Stimulated activated CD8-positive, alpha-beta memory T cell treated with anti-CD3 and anti-CD28 coated beads, Interleukin-4, amount 100 ng/mL, for 1 hour (primary cell): ENCODE measurements at places on chromosomes 13 and 19.

DNA sequence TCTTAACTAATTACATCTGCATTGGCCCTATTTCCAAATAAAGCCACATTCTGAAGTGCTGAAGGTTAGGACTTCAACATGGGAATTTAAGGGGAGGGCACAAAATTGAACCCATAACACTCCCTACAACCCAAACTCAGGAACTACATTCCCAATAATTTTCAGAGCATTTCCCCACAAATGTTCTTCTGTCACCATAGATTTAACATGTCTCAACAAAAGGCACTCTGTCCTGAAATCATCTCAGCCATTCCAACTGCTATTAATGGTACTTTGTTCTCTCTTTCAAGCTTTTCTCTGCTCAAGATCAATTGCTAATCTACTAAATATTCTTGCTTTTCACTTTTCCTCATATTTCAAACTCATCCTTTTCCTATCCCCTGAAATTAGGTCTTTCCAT, 74.0 kb upstream of the SOX1 start:
- no peak for DNase-seq

DNA sequence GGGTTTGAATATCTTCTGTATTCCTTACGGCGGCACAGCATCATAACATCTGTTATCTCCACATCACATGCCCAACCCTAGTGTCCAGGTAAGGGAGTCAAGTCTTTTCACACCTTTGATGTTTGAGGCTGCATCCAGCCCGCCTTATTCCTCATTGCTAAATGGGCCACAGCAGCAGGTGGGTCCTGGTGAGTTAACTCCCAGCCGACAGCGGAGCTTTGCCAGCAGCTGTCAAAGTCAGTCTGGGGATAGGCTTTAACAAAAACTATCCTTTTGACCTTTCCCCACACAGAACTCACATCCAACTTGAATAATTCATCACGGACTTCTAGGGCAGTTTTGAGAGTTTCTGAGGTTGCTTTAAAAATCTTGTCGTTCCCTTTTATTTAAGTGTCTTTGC, 235.1 kb downstream of the DLEU7 start:
- DNase-seq = no peak

- DNase-seq = no peak
These were observed 5.6 kb downstream of the PCID2 start for GRCh38 chr13:113202912-113203311.

DNA sequence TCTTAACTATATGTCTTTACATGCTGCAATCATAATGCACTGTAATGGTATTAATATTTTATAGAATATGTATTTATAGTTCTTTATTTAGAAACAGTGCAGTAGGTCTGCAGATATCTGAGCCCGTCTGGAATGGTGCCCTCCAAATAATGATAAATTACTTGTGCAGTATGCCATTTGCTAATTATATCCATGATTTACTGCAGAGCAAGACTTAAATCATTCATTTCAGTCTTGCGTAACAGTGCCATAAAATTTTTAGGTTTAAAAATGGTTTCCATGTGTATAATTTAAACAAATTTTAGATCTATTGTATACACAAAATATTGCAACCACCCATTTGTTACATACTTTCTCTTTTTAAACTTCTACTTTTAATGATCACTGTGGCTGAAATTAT, 175.1 kb downstream of the ZNF536 start:
- no peak for DNase-seq

DNA sequence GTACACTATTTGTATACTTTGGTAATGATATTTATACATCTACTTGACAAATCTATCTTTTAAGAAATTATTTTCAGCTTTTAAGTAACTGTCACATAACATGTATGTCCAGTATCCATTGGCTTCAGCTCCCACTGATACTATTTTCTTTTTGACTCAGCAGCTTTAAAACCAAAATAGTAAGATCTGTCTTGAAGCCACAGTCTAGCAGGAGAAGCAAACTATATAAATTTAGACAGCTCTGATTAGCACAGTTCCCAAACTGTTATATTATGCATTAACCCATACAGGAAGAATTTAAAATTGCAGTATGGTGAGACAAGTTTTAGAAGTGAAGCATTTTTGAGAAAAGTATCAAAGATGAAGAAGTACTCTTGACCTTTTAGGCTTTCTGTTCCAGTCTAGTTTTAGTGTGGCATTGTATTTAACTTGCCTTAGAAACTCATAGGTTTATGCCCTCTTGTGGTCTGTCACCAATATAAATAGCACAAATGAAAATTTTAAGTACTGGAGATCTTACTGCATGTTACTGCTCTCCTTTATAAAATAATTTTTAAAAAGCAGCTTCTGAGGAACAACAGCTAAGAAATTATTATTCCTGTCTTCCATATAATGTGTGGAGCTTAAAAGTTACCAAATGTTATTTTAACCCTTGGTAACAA, 24.7 kb downstream of the URI1 start:
- no peak for DNase-seq

- no peak for DNase-seq
These were observed 1420.3 kb downstream of the UQCRFS1 start for GRCh38 chr19:27792576-27793127.
